Frontal cortex (tissue), 4 donors: ENCODE measurements at places on chromosomes 1 and 21. TPM values are rescaled to one million over a fixed set of nuclear protein-coding genes. Genes with fewer than 3 reads are reported as not detected.

DNA sequence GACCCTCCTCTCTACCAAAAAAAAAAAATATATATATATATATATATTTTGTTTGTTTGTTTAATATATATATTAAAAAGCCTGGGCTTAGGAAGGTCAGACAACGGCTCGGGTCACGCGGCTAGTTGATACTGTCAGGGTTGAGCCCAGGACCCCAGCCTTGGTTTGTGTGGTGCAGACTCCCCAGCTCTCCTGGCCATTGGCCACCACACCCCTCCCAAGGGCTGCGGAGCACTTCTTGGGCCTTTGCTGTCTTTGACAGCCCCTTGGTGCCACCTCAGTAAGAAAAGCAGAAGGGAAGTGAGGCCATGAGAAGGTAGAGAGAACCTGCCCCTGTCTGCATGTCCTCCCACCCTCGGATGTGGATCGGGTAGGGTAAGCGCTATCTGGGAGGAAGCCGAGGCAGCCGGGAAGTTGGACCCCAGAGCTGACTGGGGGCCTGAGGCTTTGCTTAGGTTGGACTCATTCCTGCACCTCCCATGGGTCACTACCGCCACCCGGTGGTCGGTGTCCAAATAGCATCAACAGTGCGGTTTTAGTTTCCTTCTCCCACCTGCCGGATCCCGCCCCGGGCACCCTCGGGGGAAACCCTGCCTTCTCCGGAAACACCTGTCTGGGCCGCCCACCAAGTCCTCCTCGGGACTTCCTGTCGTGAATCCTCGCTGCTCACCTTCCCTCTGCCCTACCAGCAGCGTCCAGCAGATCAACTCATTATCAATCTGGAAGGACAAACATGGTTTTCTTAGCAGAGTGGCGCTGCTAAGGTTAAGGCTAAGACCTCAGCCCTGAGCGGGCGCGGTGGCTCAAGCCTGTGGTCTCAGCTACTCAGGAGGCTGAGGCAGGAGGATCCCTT lies 29.8 kb upstream of the GNPAT start:
- DNase-seq, result peak; percentile 52

- DNase-seq, result no peak
Measured at GRCh38 chr1:219582296-219582695, 30.6 kb downstream of the ZC3H11B start.

GRCh38 chr1:93051961-93052360 lies 27.1 kb upstream of the MTF2 start:
- DNase-seq, result no peak

Gene LCE2A
- total RNA-seq, result not detected

- peak; percentile 41 for DNase-seq
Measured at GRCh38 chr1:20124456-20125057, 5.2 kb upstream of the PLA2G2D start.

- DNase-seq, result no peak
Measured at GRCh38 chr1:222229672-222230312, 318.1 kb downstream of the HHIPL2 start.

Gene SLC45A3
- 2.0 TPM for total RNA-seq

DNA sequence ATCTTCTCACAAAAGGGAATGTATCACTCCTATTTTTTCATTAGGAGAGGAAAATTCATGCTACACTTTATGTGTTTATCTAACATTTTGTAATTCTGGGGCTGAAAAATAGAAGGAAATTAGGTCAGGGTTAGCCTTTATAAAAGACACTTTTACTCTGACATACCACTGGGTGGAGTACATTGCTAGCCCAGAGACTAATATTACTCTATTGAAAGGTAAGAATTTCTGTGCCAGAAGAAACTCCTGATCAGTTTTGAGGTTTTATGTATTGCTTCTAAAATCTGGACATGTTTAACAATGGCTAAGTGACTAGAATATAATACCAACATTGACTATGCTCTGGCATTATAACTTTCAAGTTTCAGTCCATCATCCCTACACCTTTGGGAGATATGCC lies 724.6 kb downstream of the USP25 start:
- DNase-seq, result no peak

DNA sequence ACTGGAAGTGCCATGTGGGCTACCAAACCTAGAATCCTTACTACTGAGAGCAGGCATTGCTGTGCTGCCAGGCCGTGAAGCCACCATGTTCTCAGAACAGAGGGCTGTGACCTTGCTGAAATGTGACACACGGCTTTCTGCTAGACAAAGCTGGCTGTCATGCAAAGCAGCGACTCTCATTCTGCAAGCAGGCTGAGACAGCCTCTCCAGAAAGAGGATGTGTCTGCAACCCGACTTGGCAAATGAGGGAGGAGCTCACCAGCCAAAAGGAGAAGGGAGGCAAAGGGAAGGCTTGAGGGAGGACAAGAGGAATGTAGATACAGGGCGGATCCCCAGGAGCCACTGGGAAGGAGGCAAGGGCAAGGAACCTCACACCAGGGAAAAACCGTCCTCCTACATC lies 85.7 kb upstream of the KRTAP19-8 start:
- no peak for DNase-seq

Gene SASS6
- 4.5 TPM for total RNA-seq

DNA sequence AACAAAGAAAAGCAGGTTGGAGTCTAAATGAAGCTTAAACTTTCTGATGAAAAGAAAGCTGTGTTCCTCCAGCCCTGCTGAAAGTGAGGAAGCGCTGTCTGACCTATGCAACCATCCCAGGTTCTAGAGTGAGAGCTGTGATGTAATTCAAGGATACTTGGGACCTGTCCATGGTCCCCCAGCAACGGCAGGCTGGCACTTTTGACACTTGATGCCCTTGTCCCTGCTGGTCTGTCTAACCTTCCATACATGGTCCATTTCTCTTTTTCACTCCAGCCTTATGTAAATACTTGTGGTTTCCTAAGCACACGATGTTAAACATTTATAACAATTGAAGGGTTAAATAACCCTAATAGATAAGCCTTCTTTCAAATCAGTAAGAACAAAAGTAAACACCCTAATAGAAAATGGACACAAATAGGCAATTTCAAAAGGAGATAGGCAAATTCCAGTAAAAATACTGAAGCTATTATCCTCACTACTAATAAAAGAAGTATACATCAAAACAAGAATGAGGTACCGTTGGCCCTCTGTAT lies 17.7 kb upstream of the KDM4A start:
- DNase-seq, result no peak

- peak; percentile 18 for DNase-seq
Measured at GRCh38 chr1:162822391-162823200, 32.1 kb downstream of the HSD17B7 start.

Gene IGSF3
- 134 TPM for total RNA-seq

DNA sequence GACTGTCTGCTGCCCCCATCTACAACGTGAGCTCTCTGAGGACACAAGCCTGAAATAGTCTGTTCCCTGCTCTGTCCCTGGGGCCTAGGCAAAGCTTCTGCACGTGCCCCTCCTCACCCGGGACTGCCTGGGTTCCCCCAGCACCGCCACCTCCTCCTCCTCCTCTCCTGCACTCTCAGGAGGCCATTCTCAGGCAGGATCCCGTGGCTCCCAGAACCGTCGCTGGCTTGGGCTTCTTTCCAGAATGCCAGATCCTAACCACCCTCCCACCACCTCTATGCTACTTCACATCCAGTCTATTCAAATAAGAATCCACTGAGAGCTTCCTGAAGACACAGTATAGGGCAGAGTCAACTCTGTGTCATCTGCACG lies 11.2 kb downstream of the NPHP4 start:
- DNase-seq, result no peak

DNA sequence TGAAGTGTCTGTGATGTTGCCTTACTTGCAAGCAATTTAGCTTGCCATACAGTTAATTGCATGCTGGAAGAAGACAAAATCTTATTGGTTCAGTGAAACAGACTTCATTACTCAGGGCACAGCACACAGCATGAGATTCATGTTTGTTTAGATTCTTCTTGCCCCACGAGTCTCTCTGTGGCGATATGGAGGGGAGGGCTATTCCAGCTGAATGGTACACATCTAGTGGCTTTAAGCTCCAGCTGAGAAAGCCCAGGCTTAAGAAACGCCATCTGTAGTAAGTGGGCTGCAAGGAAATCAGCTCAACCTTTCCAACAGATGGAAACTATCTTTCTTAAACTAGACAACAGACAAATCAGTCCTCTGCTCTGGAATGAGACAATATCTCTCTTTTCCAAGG lies 1022.0 kb downstream of the NCAM2 start:
- no peak for DNase-seq

- no peak for DNase-seq
Measured at GRCh38 chr1:21510113-21510493, 880 bp downstream of the ALPL start.

Gene SPRR2F
- total RNA-seq, result not detected

DNA sequence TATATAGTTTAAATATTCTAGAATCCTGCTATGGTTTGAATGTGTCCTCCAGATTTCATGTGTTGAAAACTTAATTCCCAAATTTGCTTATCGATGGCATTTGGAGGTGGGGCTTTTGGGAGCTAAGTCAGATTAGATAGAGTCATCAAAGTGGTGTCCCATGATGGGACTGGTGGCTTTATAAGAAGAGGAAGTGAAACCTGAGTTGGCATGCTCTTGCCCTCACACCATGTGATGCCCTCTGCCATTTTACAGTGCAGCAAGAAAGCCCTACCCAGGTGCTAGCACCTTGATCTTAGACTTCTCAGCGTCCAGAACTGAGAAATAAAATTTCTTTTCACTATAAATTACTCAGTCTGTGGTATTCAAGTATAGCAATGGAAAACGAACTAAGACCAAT lies 111.3 kb downstream of the TGFB2 start:
- no peak for DNase-seq

Gene SYT2
- 0.41 TPM for total RNA-seq

GRCh38 chr1:109625601-109626560 lies 6.2 kb downstream of the AMPD2 start:
- no peak for DNase-seq

DNA sequence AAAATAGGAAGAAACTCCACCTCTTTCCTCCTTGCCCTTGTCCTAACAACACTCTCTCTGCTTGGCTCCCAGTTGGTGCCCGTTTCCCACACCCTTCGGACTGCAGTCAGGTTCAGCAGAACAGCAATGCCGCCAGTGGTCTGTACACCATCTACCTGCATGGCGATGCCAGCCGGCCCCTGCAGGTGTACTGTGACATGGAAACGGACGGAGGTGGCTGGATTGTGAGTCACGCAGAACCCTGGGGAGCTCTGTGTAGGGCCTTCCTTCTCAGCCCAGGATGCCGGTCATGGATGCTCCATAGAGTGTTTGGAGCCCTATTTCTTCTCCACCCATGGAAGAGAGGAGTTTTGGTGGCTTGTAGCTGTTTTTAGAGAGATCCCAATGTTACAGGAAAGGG lies 60.9 kb downstream of the TNN start:
- DNase-seq, result no peak

GRCh38 chr21:23743821-23744220 lies 1863.5 kb downstream of the MRPL39 start:
- no peak for DNase-seq

DNA sequence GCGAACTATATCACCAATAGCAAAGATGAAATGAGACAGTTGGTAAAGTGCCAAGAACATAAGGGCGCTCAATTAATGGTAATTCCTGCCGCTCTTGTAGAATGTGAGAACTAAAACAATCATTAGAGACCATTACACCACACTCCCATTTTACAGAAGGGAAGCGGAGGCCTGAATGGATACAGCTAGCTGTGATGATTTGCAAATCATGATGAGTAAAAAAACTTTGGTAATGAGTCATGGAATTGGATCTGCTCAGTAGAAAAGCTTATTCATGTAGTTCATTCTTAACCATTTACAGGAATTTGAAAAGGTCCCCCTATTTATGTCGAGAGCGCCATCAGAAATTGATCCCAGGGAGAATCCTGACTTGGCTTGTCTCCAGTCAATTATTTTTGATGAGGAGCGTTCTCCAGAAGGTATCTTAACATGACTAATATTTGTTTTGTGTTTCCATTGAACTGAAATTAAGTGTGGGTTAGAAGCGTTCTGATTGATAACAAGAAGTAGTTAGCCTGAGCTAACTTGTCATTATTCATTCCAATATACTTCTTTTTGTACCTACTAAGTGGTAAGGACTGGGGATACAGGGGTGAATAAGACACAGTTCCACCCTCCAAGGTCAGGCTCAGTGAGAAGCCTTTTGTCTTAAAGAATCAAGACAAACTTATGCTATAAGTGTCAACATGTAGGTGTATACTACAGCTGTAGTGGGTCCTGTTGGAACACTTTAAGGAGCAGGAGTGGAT lies 812 bp downstream of the TTC4 start:
- DNase-seq, result no peak

Gene SPOCD1
- total RNA-seq, result under 0.01 TPM

Gene DARS2
- 17.1 TPM for total RNA-seq

Gene SLC6A17
- 16.7 TPM for total RNA-seq

Gene LCE1B
- total RNA-seq, result not detected

GRCh38 chr21:14956807-14957206 lies 108.0 kb downstream of the NRIP1 start:
- DNase-seq, result no peak

Gene TRNP1
- 16.7 TPM for total RNA-seq

- DNase-seq, result no peak
Measured at GRCh38 chr1:154304664-154305337, 16.1 kb upstream of the AQP10 start.

GRCh38 chr1:50978852-50979781 lies 9.1 kb downstream of the CDKN2C start:
- DNase-seq, result no peak

Gene SYCP1
- total RNA-seq, result not detected

- no peak for DNase-seq
Measured at GRCh38 chr1:5972198-5972520, 20.1 kb downstream of the NPHP4 start.

DNA sequence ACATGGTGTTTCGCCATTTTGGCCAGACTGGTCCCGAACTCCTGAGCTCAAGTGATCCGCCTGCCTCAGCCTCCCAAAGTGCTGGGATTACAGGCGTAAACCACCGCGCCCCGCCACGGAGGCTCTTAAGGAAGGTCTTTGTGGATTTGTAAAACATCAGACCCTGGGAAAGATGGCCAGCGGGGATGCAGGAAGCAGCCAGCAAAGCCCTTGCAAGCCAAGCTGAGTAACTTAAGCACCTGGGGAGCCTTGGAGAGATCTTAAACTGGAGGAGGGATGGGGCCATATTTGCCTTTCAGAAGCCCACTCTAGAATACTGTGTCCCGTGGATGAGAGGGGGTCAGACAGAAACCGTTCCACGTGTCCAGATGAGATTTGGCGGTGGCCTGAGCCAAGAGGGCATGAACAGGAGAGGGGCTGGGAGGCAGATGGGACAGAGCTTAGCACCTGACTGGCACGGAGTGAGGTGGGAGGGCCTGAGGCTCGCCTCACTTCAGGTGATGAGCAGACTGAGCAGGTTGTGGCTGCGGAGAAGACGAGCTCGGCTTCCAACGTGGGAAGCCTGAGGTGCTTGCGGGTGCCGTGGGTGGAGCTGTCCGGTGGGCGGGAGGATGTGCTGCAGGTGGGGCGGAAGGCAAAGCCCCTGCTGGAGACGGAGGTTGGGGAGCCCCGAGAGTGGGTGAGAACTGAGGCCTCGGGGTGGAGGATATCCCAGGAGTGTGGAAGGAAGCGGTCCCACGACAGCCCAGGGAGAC lies 11.7 kb downstream of the C1orf216 start:
- DNase-seq, result no peak

Gene PTPN14
- 1.6 TPM for total RNA-seq

Gene PAPPA2
- 6.1 TPM for total RNA-seq
